ENCODE measurements at places on chromosomes 16 and 17.

DNA sequence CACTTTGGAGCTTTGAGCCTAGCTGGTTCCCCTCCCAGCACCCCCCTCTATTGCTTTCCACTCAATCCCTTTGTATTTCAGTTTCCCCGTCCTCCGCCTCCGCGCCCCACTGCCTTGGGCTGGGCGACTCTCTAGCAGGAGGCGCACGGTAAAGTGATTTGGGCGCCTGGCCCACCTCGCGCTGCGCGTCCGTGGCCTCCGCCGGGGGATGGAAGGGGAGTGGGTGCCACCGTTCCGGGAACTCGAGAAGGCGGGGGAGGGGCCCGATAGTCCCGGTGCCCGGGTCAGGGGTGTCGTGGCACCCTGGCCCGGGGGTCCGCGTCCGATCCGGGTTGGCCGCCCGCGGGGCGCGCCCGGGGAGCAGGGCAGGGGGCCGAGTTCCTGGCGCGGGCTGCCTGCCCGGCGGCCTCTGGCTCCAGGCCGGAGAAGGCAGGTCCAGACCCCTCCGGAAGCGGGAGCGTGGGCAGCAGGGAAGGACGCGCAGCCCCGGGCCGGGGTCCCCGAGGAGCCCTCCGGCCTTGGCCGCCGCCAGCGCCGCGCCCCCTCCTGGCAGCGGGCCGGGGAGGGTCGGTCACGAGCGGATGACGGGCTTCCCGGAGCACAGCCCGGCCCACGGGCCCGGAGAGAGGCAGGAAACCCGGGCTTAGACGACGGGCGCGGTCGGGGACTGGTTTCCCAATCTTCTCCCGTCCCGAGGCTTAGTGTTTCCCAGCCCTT is 15.8 kb downstream of the MEOX1 start:
- peak; percentile 37 for DNase-seq

- DNase-seq, result no peak
Measured at GRCh38 chr17:63311416-63311937, 134.6 kb downstream of the CYB561 start.

DNA sequence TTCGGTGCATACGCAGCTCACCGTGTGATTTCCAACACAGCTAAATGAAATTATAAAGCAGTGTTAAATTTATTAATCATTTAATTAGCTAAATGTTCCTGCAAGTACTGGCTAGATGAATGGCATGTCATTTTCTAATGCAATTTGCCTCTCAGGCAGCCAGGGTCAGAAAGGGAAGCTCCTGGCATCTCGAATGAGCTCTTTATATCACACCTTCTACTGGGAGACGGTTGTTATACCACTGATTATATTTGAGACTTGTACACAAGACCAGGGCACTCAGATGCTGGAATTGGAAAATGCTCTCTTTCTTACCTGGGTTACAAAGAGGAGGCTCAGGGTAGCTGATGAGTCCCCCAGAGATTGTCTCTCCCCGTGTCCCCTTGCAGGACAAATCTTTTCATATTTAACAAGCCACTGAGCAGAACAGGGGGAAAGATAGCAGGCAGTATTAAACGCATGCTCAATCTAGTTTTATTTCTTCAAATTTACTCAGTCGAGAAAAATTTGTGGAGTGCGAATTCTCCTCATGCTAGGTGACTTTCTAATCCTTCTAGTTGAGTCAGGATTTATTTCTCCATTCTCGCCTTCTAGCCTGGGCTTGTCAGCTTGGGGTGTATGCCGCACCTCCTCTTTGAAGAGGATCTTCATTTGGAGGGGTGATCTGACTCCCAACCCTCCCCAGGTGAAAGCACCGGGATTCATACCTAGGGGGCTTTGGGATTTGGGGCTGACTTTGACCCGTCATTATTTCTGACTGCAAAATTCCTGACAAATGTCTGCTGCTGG is 441.1 kb downstream of the MAF start:
- no peak for DNase-seq

GRCh38 chr17:76191896-76192295 is 48.4 kb downstream of the RNF157 start:
- DNase-seq, result no peak

- DNase-seq, result no peak
Measured at GRCh38 chr17:68288804-68289203, 2.1 kb downstream of the SLC16A6 start.

DNA sequence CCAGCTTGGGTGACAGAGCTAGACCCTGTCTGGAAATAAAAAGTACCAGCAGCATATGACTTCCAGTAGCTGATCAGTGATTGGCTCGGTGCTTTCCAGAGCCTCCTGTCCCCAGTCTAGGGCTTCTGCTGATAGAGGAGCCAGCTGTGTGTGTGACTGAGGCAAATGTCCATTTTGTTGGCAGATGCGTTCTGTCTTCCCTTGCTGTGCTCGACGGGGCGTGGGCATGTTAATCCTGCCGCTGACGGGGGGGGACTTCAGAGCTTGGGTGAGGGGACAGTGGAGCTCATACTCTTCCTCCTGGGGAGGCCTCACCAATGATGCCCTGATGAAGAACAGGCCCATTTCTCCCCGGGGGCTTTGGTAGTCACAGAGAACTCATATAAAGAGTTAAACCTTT is 14.6 kb downstream of the KCTD2 start:
- no peak for DNase-seq

- no peak for DNase-seq
Measured at GRCh38 chr16:57152096-57153093, 33.4 kb downstream of the PSME3IP1 start.

GRCh38 chr16:28910086-28911031 is 14.7 kb downstream of the RABEP2 start:
- DNase-seq, result peak; percentile 36

DNA sequence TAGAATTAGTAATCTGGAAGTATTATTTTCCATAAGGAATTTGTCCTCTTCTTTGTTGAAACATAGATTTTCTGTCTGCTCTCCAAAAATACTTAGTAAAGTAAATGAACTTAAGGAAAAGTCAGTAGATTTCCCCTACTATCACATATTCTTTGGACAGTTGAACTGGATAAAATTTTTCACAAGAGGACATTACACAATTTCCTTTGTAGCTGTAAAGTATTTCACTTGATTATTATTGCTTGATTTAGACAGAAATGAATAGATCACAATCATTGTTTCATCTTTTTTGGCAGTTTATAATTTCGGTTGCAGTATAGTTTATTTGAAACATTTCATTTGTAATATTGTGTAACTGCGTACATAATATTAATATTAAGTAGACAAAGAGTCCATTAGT is 12.5 kb downstream of the CYB5B start:
- DNase-seq, result no peak

DNA sequence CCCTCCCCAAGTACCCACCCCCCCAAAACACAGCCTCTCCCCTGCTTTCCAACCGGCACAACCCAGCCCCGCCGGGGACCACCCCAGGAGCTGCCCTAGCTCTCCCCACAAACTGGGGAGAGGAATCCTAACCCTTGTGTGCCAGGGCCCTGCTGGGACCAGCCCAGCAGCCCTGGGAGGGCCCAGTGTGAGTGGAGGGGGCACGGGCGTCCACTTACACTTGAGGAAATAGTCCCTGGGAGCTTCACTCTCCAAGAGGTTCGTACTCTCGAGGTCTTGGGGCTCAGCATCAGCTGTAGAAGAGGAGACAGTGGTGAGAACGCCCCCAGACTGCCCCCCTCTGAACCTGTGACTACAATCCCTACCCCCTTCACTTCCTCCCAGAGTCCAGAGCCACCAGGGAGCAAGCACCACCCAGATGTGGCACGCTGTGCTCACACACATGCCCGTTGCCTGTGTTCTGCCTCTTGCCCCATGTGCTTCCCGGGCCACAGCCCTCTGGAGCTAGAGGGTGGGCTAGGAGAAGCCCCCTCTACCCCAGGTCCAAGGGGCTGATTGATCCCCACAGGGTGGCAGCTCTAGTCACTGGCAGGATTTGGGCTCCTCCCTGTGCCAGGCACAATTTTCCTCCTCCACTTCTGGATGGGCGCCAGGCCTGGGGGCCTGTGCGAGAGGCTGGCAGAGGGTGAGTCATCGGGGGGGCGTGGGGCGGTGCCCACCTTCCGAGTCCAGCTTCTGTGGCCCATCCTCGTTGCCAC is 3.0 kb downstream of the TRIM47 start:
- no peak for DNase-seq

- no peak for DNase-seq
Measured at GRCh38 chr17:69154267-69154666, 12.6 kb upstream of the ABCA6 start.

DNA sequence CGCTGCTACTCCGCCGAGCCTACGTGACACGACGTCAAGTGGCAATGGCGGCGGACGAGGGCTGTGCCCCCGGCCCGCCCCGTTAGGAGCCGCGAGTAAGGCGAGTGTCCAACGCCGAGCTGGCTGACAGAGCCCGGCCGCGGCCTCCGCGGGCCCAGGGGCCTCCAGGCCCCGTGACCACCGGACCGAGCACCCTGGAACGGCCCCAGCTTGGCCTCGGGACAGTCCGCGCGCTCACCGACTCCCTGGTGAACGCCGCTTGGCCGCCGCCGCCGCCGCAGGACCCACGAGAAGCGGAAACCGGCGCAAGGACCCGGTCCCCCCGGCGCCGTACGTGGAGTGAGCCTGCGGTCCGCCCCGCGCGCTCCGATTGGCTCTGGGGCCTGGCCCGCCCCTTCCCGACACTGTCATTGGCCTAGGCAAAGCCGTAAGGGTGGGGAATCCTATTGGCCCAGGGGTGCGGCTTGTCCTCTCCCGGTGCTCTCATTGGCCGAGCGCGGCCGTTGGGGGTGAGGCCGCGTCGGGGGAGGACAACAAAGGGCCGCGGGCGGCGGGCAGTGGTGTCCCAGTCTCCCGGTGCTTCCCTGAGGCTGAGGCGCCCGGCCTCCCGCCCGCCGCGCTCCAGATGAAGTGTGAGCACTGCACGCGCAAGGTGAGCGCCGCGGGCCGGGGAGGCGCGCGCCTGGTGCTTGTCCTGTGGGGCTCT is at the start of gene NARF:
NARF (plus strand) TSS at position 563 of the 706 bp plus-strand sequence; CDS start at position 626, 63 bp downstream.
- peak; percentile 97 for DNase-seq

GRCh38 chr17:16923097-16923903 is 48.6 kb downstream of the TNFRSF13B start:
- DNase-seq, result no peak

DNA sequence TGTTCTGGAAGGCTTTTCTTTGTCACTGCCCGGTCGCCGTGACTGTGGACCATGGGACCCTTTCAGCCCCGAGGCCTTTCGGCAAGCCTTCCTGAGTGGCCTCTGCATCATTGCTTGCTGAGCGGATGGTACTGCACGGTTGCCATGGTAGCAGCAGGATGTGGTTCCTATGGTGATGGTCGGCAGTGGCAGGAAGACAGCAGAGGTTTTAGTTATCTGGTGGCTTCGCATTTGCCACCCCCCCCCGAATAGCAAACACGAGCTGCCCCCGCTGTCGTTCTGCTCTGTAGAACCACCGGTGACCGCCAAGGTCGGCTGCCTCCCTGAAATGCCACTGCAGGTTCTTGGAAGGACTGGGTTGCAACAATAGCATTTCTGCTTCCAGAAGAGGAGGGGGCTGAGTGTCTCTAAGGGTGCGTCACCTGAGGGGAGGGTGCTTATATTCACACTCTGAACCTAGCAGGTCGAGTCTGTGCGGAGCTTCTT is 76.6 kb downstream of the CMIP start:
- DNase-seq, result no peak

GRCh38 chr16:19203374-19203966 is 35.4 kb downstream of the SYT17 start:
- DNase-seq, result no peak

- no peak for DNase-seq
Measured at GRCh38 chr16:25367773-25368524, 110.3 kb upstream of the ZKSCAN2 start.

DNA sequence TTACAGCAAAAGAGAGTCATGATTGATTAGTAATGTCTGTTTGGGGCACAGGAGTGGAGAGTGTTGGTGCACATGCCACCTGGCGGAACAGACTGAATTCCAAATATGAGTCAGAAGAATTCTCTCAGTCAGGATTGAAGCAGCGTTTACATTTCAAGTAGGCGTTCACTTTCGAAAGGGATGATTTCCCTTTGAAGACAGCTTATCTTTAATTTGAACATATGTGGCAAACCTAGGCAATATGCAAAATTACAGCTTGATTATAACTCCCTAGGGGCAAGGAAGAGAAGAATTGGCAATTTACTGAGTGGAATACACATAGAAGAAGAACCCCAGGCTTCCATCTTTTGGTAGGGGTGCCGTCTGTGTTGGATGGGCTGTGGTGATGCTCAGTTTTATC is 235.8 kb downstream of the HAPSTR1 start:
- no peak for DNase-seq

DNA sequence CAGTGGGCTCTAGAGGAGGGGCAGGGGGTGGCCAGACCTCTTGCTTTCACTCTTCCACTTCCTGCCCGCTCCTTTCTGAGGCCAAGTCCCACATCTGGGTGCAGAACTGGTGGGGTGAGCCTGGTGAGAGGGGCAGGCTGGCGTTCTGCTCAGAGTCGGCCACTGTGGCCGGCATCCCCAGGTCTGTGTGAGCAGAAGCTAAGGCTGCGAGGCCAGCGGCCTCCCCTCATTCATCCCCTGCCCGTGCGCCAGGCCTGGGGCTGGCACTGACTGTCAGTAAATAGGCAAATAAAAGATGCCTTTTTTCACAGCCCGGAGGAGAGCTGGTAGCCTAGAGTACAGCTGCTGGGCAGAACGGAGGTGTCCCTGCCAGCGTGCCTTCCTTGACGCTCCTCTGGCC is 1.2 kb downstream of the DEF8 start:
- DNase-seq, result no peak

- DNase-seq, result no peak
Measured at GRCh38 chr16:80024443-80024842, 423.9 kb upstream of the MAF start.

- no peak for DNase-seq
Measured at GRCh38 chr16:30185683-30186421, 2.5 kb downstream of the CORO1A start.

DNA sequence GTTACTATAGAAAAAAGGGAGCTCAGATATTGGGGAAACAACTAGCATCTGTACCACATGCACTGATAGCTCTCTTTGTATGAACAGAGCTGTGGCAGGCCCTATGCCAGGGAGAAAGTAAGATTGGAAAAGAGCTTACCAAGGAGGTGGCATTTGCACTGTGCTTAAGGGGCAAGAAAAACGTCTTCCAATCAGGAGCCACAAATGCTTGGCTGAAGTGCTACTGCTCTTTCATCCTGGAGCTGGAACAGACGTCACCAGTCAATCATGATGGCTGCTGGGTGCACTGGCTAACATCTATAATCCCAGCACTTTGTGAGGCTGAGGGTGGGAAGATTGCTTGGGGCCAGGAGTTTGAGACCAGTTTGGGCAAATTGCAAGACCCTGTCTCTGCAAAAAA is 218.5 kb downstream of the SEC14L1 start:
- DNase-seq, result no peak
